Renal cortex interstitium (tissue), 15 donors: ENCODE measurements at places on chromosomes 5 and 9.
A peak's percentile ranks its signal among the peaks of the same experiment; 100 is the strongest.

- DNase-seq: no peak
Observed at GRCh38 chr9:7967851-7968250, 168.3 kb upstream of the DMAC1 start.

DNA sequence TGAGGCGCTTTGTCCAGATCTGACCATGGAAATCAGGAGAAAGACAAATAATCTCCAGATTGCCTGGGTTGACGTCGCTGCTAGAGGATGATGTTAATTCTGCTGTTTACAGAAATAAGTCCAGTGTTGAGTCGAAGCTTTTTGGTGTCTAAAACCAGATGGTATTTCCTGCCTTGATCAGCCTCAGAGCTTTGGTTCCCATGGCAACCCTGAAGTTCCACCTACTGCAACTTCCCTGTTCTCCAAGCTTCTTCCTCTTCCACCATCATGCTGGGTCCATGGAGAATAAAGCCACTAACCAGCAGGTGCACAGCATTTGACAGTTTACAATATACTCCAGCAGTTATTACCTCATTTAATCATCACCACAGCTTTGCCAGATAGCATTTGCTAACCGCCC is 18.0 kb upstream of the GABBR2 start:
- no peak for DNase-seq

DNA sequence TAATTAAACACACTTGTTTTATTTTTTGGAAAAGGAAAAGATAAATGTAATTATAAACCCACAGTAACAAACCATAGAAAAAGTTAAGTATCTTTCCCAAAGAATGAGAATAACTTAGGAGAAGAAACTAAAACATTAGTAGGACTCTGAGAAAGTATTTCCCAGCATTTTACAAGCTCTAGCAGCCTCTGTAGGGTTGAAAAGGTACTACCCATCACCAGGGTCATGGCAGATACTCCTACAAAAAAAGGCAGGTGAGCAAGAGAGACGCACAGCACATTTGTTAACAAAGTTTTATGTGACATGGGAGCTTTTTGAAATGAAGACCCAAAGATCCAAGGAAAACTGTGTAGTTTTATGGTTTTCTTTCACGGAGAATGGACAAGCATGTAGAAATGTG is 77.7 kb upstream of the FAM169A start:
- DNase-seq: no peak

GRCh38 chr9:116286297-116286696 is 132.7 kb downstream of the PAPPA start:
- DNase-seq: no peak

GRCh38 chr5:75044406-75044805 is 8.0 kb downstream of the GCNT4 start:
- DNase-seq: no peak

- no peak for DNase-seq
Observed at GRCh38 chr5:153601377-153601776, 110.9 kb downstream of the GRIA1 start.

GRCh38 chr9:136985853-136986252 is 3.1 kb downstream of the LCNL1 start:
- DNase-seq: no peak

GRCh38 chr9:130766927-130767307 is 68.1 kb upstream of the ABL1 start:
- DNase-seq: no peak

GRCh38 chr5:96745844-96746531 is 61.8 kb downstream of the ERAP1 start:
- no peak for DNase-seq

DNA sequence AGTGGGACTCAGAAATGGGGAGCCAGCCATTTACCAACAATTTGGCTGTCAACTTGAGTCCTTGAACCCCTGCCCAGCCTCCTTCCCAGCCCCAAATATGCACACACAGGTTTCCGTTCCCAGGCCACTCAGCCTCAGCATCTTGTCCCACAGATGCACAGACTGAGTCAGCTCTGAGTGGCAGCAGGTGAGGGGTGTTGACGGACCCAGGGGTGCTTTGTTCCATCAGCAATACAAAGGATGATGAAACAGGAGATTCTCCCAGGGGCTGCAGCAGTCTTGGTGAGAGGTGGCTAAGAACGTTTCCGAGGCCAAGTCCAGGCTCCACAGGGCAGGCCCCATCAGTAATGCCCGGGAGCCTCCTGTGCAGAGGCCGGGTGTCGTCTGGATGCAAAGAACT is 4.9 kb upstream of the OLFM1 start:
- no peak for DNase-seq

DNA sequence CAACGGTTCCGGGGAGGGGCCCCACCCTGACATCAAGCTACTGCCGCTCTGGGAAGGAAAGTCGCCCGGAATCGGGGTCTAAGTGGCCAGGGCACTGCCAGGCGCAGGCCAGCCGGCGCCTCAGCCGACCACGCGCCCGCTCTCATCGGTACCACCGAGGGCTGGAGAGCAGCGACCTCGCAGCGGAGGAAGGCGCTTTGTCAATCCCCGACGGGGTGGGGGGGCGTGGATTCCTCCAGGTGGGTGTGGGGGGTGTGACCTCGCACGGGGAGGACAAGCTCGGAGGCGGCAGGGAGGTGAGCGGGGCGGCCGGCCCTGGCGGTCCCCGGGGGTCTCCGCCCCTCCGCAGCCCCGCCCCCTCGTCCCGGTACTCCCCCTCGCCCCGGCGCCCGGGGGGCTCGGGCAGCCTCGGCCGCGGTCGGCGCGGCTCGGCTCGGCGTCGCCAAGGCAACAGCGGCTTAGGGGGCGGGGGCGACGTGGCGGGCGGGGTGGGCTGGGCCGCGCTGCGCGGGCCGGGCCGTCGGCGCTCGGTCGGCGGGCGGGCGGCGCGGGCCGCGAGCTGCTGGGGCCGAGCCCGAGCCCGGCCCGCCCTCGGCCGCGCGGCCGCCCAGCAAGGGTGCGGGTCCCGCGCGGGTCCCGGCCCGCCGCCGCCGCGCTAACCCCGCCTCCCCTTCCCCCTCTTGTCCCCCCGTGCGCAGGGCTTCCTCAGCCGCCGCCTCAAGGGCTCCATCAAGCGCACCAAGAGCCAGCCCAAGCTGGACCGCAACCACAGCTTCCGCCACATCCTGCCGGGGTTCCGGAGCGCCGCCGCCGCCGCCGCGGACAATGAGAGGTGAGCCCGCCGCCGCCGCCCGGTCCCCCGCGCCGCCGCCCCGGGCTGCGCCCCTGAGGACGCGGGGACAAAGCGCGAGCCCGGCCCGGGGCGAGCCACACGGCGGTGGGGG is 47.5 kb downstream of the DAB2IP start:
- peak; percentile 45 for DNase-seq

GRCh38 chr9:112890106-112891081 is at the start of gene SLC46A2:
Gene SLC46A2 (minus strand): TSS chr9:112890876. CDS start chr9:112890681, 195 bp downstream.
- DNase-seq: no peak

DNA sequence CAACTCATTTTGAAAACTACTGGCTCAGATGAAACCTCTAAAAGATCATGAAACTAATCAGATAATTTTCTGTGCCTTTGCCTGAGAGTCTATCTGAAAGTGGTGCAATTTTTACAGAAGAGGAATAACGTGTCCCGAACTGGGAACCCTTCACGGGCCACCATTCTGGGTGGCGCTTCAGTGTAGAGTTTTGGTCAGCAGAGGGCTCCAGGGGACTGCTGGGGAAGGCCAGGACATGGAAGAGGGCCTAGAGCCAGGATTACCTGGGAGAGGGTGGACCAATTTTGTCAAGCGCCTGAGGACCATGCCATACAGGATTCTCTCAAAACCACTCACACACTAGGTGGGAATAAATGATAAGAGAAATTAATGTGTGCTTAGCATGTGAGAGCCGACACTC is 49.7 kb upstream of the PLEKHG4B start:
- DNase-seq: no peak

- no peak for DNase-seq
Observed at GRCh38 chr5:93395010-93395409, 186.0 kb downstream of the NR2F1-AS1 start.

DNA sequence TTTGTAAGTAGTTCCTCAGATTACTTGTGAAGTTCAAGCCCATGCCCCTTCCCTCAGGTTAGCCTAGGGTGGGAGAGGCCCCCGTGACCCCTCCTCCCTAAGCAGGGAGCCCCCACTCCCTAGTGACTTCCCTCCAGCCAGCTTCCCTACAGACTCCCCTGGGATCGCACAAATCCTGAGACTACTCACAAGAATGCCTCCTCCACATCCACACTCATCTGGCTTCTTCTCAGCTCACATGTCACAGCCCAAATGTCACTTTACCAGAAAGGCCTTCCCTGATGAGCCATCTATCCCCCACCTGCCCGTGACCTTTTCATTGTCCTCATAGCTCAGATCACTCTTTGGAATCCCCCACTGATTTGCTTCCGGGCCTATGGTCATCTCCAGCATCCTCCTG is 96.7 kb upstream of the ARAP3 start:
- DNase-seq: no peak
